ENCODE measurements at places on chromosomes 1 and 21.

- DNase-seq = no peak
These were observed 1.2 kb downstream of the LRRC42 start for GRCh38 chr1:53947172-53947907.

DNA sequence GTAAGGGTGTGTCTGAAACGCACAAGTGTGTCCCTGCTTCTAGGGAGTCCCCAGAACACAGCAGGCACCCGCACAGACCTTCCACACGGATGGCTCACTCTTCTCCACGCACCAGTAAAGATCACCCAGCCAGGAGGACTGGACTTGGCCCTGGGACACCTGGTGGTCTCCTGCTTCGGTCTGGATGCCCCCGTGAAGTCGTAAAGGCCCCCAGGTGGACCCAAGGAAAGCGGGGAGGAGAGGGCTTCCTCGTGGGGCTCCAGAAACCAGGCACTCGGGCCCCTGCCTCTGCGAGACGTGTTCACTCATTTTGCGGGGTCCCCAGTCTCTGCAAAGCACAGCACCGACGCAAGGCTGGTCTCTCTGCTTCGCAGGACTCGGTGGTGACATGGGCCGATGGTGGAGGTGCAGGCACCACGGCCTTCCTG is 20.2 kb upstream of the COL6A2 start:
- no peak for DNase-seq

DNA sequence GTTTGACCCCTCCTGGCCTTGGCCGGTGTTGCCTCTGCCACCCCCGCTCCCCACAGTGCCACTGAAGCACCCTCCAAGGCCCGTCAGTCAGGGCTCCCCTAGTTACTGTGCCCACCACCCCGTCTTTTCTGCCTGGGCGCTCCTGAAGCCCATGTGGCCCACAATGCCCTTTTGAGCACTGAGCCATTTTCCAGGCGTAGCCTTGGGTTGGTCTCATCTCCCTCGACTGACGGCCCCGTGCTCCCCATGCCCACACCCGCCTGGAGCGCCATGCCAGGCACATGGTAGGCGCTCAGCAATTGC is 107.9 kb downstream of the WDR4 start:
- no peak for DNase-seq

GRCh38 chr1:85058786-85059185 is 10.5 kb upstream of the MCOLN3 start:
- DNase-seq = no peak

DNA sequence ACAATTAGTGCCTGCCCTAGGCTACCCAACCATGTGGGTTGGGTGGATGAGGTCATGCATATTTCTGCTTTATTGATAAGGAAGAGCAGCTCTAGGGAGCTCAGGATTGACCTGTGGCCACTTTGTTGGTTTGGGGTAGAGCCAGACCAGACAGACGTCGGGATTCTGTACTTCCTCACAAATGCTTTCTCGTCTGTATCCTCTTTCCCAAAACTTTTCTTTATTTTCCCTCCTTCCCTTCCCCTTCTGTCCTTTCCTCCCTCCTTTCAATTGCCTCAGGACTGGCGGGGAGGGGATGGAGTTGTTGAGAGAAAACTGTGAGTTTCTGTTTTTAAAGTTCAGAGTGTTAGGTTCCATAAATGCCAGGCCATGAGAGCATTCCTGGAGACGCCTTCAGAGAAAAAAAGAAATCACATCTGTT is 68.0 kb downstream of the UCK2 start:
- no peak for DNase-seq

- DNase-seq = no peak
These were observed 81.6 kb upstream of the IVNS1ABP start for GRCh38 chr1:185398599-185398998.

- DNase-seq = no peak
These were observed 28.4 kb downstream of the TRIM45 start for GRCh38 chr1:117093091-117093534.

DNA sequence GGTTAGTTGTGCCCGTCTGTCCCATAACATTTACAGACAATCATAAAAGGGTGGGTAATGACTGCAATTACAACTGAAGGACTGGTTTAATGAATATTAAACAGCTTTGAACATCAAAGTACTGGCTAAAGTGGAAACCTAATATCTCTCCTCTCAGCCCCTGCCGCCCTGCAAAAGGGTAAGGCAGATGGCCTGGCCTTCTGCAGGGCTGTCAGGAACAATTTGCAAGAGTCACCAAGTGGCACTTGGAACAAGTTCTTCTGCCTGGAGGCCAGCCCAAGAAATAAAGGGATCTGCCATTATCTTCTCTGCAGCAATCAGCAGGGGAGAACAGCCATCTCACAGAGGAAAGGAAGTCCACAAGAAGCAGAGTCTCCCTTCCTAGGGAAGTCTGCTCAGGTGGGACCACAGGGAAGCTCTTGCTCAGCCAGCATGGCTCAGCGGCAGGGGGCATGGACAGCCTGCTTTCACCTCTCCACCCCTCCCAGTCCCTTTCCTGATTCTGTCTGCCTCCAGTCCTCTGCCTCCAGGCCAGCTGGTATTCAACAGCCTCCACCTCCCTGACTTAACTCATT is 96.1 kb downstream of the TRABD2B start:
- DNase-seq = no peak

- DNase-seq = no peak
These were observed 101.1 kb upstream of the ZC3H11B start for GRCh38 chr1:219713981-219714381.

GRCh38 chr1:160797861-160798273 is 1.9 kb downstream of the LY9 start:
- DNase-seq = peak; percentile 17

GRCh38 chr1:54024358-54024757 is 6.4 kb upstream of the LDLRAD1 start:
- no peak for DNase-seq

GRCh38 chr1:59332983-59333382 is 36.1 kb downstream of the FGGY start:
- DNase-seq = no peak

DNA sequence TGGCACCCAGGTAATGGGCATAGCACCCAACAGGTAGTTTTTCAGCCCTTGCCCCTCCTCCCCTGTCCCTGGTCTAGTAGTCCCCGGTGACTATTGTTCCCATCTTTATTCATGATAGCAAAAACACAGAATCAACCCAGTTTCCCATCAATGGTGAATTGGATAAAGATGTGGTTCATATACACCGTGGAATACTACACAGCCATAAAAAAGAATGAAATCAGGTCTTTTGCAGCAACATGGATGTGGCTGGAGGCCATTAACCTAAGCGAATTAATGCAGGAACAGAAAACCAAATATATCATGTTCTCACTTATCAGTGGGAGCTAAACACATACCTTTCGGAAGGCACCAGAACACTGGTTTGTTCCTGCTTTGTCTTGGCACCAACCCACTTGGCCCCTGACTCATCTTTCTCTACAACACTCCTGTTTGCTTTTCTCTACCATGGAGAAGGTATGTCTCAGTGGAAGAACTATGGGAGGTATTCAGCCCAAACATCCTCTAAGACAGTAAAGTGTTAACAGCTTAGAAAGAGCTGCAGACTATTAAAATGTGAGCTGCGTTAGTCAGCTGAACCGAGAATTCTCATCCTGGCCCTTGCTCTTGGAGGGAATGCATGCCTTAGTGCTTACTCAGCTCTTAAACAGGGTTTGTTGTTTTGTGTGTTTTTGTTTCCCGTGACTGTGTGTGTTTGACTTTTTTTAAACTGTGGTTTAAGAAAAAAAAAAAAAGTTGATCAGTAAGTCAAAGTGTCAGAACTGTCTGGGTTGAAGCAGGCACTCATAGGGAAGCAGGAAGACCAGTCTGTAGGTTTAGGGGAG is 203.0 kb downstream of the TOMM20 start:
- DNase-seq = no peak

DNA sequence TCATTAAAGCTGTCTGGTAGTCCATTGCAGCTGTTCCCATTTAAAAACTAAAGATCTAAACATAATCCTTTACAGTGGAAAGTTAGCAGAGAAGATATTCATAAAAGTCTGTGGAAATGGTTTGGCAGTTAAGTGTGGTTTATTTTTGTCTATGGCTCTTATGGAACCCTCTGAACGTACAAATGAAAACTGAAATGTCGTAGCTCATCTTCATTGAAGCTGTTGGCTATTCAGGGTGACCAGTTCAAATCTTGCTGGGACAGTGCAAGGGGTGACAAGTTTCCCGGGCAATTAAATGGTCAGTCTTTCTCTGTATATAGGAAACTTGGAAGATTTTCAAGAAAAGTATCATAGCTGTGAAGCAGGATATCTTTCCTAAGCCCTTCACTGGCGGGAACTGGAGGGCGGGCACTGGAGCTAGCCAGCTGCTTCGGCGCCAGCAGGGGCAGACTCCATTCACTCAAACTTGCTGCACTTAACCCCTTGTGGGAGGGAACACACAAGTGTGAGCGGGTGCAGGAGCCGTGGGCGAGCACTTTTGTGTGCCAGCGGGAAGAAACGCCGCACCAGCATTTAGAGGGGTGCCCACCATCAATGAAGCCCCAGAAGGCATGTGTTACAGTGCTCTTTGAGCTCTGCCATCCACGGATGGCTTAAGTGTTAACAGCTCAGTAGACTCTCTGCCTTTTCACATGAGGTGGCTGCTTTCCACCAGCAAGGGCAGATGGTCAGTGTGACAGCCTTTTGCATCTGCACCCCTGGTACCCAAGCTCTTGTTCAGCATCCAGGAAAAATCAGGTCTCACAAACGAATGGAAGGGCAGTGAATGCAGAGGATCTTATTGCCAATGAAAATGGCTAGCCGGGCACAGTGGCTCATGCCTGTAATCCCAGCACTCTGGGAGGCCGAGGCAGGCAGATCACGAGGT is 232.1 kb upstream of the KAZN start:
- DNase-seq = no peak

GRCh38 chr21:17295997-17296396 is 216.8 kb upstream of the CXADR start:
- DNase-seq = no peak

DNA sequence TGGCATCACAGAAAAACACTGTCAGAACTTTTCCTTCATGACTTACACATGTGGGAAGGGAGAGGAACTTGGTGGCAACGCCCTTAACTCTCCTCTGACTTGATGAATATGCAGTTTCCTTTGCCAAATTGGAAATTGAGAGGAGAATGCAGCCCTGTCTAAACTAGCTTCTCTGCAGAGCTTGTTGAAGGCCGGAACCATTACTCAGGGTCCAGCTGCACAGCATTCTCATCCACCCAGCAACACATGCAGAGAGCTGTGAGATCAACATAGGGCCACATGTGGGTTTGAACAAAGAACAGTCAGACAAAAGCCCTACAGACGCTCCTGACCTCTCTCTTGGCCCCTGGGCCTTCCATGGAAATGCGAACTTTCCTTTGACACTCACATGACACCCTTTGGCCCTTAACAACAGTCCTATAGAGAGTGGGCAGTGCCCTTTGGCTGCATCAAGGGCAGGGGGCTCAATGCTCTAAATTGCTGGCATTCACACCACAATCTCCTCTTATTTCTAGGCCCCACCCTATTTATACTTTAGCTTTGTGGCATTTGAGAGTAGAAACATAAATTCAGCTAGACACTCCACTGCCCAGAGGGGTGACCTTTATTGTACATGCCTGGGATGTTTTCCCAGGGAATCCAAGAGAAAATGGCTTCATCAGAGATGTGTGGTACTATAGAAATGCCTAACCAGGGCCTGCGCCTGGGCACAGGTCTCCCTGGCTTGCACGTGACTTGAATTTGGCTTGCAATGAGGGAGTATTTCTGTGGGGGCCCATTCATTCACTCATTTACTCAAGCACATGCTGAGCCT is 64.4 kb downstream of the CDC7 start:
- no peak for DNase-seq

- peak; percentile 71 for DNase-seq
These were observed 21.8 kb downstream of the SLC27A3 start for GRCh38 chr1:153796786-153797659.

DNA sequence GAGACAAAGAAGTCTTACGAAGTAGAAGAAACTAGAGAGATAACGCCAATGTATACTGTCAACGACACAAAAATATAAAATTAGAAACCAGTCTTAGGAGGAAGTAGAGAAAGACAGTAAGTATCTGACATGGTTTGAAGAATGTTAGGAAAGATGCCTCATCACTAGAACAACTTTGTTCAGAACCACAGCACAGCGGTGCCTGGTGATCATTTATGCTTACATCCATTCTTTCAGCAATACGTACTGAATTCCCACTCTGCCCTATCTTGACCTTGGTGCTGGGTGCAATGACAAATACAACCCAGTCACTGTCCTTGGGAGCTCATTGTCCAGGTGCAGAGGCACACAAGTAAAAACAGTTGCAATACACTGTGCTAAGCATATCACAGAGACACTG is 104.4 kb downstream of the TM2D1 start:
- DNase-seq = no peak

GRCh38 chr1:177927021-177927596 is 42.7 kb downstream of the SEC16B start:
- DNase-seq = no peak

DNA sequence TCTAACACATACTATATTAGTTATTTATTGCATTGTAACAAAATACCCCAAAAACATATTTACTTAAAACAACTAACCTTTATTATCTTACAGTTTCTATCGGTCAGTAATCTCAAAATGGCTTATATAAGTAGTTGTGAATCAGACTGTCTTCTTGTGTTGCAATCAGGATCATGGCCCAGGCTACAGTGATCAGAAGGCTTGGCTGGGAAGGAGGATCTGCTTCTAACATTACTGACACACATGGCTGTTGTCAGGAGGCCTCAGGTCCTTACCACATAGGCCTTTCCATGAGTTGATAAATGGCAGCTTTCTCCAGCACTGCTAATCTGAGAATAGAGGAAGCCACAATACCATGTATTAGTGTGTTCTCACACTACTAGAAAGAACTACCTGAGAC is 33.7 kb downstream of the CFH start:
- no peak for DNase-seq

GRCh38 chr1:154006136-154006535 is 15.6 kb downstream of the RPS27 start:
- no peak for DNase-seq

- DNase-seq = no peak
These were observed 462.8 kb upstream of the LRRC7 start for GRCh38 chr1:69104894-69105293.

DNA sequence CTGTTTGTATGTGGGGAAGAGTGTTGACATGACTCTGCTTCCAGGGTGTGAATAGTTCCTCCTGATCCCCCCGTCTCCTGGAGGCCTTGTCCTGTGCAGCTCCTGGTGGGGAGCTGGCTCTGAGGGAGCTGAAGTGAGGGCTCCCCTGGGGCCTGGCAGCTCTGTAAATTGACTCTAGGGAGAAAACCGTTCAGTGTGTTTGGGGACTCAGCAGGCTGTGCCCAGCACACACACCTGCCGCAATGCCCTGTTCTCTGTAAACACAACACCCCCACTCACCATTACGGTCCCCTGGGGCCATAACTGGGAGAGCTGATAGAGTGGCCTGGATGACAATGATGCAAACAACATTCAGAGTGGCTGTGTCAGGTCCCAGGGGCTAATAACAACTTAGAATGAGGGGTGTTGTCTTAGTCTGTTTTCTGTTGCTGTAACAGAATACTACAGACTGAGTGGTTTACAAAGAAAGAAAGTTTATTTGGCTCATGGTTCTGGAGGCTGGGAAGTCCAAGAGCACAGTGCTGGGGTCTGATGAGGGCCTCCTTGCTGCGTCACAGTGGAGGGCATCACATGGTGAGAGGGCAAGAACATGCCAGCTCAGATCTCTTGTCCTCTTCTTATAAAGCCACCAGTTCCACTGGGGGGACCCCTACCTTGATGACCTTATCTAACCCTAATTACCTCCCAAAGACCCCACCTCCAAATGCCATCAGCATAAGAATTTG is 15.3 kb downstream of the ADORA1 start:
- DNase-seq = no peak
